ENCODE measurements at places on chromosomes 11 and 22.

- DNase-seq = peak; percentile 65
These were observed 9.7 kb downstream of the FXYD2 start for GRCh38 chr11:117814766-117815261.

DNA sequence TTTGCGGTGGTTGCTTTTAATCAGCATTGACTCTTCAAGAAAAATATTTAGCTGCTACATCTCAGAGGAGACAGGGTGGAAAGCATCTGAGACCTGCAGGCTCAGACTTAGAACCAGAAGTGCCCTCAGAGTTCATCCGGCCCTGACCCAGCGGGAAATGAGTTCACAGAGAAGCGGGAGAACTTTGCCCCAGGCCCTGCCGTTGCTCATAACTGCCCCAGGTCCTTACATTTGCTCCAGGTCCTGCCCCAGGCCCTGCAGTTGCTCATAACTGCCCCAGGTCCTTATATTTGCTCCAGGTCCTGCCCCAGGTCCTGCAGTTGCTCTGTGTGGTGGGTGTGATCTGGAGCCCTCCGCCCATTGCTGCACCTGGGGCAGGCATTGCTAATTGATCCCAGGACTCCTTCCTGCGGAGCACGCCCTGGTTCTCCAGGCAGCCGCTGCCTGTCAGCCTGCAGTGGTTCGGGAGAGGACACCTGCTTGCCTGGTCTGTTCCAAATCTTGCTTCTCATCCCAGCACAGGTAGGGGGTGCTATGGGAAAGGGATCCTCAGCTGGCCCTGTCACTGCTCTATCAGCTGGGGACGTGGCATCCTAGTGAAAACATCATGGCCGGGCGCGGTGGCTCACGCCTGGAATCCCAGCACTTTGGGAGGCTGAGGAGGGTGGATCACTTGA, 58.1 kb upstream of the PPP6R3 start:
- no peak for DNase-seq

DNA sequence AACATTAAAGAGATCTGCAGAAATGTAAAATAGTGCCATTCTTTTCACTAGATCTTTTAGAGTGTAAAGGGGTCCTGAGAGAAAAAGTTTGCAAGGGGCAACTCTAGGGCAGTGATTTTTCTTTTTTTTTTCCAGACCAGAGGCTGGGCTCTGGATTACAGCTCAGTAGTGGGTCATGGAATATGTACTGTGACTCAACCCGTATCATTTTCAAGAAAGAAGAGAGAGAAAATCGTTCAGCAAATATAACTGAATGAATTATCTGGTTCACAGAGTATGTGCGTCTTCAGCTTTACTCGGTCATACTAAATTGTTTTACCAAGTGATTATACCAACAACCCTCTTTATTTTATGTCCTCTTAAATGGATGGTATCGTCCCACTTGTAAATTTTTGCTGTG, 3.8 kb downstream of the CEP57 start:
- DNase-seq = no peak

- DNase-seq = no peak
These were observed 30.4 kb upstream of the CRTAM start for GRCh38 chr11:122807731-122808477.

- no peak for DNase-seq
These were observed 174.1 kb downstream of the ARHGAP42 start for GRCh38 chr11:100861212-100861611.

- DNase-seq = no peak
These were observed 7.4 kb downstream of the ZP1 start for GRCh38 chr11:60874421-60875365.

DNA sequence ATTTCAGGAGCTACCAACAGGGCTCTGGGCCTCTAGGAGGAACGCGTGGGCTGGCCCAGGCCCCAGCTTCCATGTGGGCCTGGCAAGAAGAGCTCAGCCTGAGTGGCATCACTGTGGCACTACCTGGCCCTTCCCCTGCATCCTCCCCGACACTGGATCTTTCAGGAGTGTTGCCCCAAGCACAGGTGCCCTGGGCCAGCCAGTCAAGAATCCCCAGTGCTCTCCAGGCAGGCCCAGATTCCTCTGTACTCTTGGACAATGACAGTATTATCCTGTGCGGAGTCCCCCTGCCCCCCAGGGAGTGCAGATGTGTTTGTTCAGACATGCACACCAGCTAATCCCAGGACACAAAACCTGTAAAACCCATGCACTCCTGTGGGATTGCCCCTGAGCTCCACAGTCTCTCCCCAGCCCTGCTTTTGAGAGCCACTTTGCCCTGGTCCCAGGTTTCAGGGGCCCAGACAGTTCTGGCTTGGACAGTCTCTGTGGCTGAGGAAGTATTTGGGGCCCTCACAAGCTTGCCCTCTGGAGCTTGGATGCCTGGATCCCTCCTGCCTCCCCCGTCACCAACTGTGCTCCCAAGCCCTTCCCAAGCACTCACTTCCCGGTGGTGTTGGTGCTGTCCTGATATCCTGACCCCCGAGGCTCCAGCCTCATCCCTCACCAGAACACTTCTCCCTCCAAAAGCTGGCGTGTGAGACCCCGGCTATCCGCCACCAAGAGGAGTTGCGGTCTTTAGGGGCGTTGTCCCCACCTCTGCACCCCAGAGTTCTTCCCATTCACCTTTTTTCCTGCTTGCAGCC, 39.9 kb downstream of the KCNC1 start:
- DNase-seq = no peak

DNA sequence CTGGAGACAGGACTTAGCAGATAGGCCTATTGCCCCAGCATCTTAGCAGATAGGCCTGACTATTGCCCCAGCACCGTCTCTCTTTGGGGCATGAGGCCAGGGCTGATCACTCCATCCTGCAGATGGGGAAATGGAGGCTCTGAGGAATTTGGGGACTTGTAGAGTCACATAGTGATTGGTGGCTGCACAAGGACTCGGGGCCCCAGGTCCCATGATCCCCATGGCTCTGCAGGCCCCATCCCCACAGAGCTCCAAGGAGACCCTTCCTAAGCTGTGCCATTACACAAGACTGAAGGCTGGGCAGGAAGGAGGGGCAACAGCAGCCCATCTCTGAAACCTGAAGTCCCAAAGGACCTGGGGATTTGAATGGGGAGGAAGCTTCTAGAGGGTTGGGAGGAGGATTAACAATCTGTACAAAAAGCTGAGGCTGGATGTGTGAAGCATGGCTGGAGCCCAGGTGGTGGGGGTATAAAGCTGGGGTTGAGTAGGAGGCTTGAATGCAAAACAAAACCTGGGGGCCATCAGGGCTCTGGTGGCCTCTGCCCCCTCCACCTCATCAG, 1.6 kb downstream of the ARAP1 start:
- DNase-seq = no peak

- peak; percentile 77 for DNase-seq
These were observed at the start of gene MTFP1 for GRCh38 chr22:30425616-30426387. Gene MTFP1 (plus strand): TSS chr22:30425768. CDS start chr22:30425880, 112 bp downstream.

DNA sequence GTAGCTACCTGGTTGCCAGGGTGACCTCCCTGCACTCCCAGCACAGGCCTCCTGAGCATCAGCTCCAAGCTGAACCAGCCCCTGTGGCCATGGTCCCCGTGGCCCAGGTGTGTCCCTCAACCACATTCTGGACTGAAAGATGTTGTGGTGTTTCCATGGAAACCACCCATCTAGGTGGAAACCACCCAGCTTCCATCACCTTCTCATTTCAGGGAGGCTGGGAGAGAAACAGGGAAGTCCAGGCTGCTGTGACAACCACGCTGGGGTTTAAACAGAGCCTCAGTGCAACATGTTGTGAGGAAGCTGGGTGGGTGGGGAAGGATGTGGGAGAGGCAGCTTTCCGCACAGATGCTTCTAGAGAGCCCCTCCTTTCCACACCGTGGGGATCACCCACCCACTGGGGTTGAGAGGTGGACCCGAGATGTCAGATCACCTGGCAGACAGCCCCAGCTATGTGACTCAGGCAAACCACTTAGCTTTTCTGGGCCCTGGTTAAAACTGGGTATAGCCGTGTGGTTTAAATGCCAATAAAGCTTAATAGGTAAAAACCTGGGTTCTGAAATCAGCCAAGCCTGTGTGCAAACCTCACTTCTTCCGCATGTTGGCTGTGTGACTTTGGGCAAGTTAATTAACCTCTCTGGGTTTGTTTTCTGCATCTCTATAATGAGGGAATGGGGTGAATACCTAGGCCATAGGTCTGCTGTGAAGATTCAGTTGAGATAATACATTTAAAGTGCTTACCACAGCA, 46.4 kb downstream of the CD82 start:
- peak; percentile 71 for DNase-seq

- no peak for DNase-seq
These were observed 1.2 kb downstream of the SLC22A12 start for GRCh38 chr11:64592234-64592615.

GRCh38 chr11:126034039-126034932, 28.4 kb downstream of the CDON start:
- DNase-seq = no peak

GRCh38 chr22:20015187-20015625, 1.4 kb downstream of the ARVCF start:
- DNase-seq = no peak

DNA sequence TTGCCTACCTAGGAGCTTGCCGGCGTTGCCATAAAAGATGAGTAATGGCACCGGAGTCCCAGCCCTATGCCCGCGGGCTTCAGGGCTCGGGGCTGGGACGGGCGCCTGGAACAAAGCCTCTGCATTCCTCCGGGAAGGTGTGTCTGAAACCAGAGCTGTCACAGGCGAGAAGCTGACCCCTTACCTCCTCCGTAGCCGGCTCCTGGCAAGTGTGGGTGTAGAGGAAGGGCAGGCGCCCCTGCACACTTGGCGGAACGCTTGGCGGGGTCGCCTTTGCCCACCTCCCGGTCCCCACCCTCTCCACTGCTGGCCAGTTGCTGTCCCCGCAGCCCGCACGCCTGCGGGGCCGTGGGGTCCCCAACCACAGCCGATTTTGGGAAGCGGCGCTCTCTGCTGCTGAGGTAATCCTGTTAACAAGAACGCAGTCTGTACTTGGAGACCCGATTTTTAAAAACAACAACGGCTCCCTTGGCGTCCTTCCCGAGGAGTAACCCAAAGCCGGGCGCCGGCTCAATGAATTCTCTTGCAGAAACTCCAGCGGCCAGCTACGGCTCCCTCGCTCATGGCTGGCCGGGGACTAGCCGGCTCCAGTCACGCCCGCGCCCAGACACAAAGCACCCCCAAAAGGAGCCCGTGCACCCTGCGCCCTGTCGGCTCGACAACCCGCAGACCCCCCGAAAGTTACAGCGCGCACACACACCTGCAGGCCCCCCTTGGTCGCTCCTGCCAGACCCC, 89.2 kb downstream of the PLEKHA7 start:
- DNase-seq = peak; percentile 60

DNA sequence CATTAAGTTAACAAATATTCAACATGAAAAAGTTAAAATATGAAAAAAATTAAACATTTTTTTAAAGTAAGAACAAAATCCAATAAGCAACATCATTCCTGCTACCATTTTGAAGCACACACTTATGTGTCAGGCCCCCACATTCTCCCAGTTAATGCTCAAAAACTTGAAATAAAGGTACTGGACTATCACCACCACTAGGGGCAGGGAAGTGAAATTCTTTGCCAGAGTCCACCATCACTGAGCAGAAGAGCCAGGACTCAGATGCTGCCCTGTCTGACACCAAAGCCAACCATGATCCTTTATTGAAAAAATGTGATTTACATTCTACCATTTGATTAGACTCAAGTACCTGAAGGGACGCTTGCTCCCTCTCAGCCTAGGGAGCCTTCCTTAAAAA, 39.1 kb downstream of the PITPNB start:
- DNase-seq = peak; percentile 17

DNA sequence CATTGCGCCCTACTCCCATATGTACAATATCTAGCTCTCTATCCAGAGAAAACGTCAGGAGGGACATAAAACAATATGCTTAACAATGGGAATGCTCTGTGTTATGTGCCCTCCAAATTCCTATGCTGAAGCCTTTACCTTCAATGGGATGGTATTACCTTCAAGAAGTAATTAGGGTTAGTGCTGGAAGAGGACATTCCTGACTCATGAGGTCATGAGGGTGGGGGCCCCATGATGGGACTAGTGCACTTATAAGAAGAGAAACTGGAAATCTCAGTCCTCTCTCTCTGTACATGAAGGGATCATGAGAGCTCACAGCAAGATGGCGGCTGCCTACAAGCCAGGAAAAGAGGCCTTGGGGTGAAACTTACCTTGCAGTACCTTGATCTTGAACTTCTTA, 20.3 kb downstream of the MMP20 start:
- DNase-seq = no peak

GRCh38 chr11:65224930-65225278, 36.9 kb upstream of the POLA2 start:
- DNase-seq = no peak

- no peak for DNase-seq
These were observed 656.3 kb downstream of the NTM start for GRCh38 chr11:132026746-132027145.

- DNase-seq = no peak
These were observed 701.0 kb downstream of the OPCML start for GRCh38 chr11:132831272-132831671.

- DNase-seq = no peak
These were observed 16.1 kb upstream of the OR51M1 start for GRCh38 chr11:5367448-5368074.

GRCh38 chr11:36079878-36080675, 136.2 kb downstream of the LDLRAD3 start:
- DNase-seq = no peak

DNA sequence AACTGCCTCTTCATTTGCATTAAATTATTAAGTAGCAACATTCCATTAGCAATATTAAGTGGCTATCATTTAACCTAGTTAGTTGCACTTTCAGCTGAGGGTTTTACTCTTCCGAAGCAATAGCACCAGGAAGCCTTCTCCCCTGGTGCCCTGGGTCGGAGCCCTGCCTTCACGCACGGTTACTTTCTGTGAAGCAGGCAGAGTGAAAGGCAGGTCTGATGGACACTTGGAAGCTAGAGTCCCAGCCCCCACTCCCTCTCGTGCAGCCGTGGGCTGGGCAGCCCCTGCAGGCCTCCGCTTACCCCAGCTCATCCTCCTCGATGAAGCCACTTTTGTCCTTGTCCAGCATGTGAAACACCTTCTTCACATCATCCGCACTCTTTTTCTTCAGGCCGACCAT, 2.0 kb downstream of the PVALB start:
- no peak for DNase-seq

GRCh38 chr11:123188508-123189165, 6.4 kb downstream of the CLMP start:
- no peak for DNase-seq

GRCh38 chr11:105489446-105489845, 120.4 kb upstream of the GRIA4 start:
- DNase-seq = no peak

DNA sequence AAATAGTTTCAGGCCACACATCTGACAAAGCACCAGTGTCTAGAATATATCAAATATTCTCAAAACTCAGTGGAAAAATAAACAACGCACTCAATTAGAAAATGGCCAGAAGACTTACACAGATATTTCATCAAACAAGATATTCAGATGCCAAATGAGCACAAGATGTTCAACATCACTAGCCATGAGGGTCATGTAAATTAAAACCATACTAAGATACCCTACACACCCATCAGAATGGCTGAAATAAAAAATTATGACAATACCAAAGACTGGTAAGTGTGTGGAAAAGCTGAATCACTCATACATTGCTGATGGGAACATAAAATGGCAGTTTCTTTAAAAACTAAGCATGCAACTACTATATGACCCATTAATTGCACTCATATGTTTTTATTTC, 21.7 kb downstream of the BTG4 start:
- no peak for DNase-seq
